ENCODE measurements at places on chromosomes 1 and 21.

DNA sequence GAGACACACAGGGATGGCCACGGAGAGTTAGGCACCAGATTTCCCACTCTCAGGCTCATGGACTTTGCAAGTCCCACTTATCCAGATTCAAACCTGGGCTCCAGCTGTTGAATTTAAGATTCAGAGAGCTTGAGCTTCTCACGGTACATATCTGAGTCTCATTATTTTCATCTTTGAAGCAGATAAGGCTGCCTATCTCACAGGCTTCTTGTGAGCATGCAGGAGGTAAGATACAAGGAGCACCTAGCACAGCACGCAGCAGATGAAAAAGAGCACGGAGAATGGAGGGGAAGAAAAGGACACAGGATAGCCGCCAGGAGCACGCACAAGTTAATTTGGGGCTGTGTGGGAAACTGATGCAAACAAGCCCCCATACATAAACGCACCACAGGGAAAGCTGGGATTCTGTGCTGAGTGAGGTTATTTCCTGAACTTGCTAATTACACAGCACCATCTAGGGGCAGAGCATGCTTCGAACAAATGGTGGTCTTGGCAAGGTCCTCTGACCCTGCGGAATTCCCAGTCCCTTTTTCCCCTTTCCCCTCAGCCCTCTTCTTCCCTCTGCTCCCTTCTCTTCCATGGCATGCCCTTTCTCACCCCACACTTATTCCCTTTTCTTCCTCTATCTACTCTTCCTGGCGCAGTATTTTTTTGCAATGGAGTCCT lies 134.7 kb upstream of the VANGL1 start:
- DNase-seq = no peak

DNA sequence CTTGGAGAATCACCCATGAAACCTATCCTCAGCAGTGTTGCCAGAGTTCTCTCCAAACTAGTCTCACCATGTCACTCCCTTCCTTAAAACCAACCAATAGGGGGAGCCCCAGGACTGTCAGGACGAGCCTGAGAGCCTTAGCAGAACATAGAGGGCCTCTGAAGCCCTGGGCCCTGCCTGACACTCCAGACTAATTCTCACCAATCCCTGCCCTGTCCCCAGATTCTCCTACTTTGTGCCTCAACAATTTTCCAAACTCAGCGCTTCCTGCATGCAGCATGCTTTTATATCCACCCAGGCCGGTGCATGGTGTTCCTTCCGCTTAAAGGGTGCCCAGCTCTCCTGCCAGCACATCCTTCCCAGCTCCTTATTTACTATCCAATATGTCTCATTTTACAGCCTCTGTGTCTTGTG lies 42.7 kb downstream of the HSD3B1 start:
- no peak for DNase-seq

DNA sequence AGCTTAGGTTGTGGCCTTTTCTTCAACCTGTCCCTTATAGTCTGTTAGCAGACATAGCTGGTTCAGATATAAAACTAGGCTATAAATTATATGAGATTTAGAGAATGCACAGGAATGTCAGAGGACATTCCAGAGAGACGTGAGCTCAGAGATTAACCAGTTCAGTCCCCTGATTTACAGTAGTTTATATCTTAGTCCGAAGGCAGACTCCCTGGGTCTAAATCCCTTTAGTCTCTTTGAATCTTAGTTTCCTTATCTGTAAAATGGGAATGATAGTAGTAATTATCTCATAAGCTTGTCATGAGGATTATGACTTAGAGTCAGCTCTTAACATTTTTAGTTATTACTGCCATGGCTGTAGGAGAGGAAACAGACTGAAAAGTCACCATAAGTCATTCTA lies 45.5 kb upstream of the PLXNA2 start:
- DNase-seq = no peak

GRCh38 chr1:4301007-4301406 lies 353.4 kb upstream of the AJAP1 start:
- no peak for DNase-seq

DNA sequence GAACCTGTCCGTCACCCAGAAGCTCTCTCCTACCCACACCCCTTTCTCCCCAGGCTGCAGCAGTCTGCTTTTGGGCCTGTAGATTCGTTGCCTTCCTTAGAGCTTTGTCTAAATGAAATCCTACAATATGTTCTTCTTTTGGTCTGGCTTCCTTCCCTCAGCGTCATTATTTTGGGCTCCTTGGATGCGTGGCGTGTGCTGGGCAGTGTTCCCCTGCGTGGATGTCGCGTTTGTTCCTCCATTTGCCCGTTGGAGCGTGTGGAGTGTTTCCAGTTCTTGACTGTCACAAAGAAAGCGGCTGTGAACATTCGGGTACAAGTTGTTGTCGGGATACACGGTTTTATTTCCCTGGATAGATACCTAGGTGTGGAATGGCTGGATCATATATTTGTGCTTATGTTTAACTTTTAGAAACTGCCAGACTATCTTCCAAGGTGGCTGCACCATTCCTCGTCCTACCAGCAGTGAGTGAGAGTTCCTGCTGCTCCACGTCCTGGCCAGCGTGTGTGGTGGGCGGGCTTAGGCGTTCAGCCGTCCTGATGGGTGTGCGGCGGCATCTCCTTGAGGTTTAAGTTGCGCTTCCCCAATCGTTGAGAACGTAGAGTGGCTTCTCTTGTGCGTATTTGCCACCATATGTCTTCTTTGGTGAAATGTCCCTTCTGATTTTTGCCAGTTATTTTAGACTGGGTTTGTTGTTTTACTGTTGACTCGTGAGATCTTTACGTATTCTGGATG lies 31.7 kb downstream of the SKI start:
- no peak for DNase-seq

- no peak for DNase-seq
Observed at GRCh38 chr1:33400153-33400911, 30.6 kb downstream of the PHC2 start.

DNA sequence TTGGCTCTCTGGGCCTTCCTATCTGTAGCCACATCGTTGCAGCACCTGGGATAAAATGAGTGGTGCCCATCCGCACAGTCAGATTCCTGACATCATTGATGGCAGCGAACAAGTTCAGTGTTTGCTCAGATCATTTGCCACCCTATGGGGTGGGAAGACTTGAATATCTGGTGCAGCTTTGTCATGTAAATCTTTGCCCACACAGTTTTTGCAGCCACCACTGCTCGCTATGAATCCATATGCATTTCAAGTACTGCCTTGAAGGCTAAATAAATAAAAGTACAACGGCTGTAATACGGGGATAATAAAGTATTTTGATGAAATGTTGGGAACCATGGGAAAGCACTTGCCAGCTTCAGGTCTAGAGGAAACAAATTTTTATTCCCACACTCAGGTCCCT lies 56.3 kb upstream of the COA6 start:
- no peak for DNase-seq

- DNase-seq = no peak
Observed at GRCh38 chr1:44294588-44295007, 60.5 kb downstream of the ERI3 start.

DNA sequence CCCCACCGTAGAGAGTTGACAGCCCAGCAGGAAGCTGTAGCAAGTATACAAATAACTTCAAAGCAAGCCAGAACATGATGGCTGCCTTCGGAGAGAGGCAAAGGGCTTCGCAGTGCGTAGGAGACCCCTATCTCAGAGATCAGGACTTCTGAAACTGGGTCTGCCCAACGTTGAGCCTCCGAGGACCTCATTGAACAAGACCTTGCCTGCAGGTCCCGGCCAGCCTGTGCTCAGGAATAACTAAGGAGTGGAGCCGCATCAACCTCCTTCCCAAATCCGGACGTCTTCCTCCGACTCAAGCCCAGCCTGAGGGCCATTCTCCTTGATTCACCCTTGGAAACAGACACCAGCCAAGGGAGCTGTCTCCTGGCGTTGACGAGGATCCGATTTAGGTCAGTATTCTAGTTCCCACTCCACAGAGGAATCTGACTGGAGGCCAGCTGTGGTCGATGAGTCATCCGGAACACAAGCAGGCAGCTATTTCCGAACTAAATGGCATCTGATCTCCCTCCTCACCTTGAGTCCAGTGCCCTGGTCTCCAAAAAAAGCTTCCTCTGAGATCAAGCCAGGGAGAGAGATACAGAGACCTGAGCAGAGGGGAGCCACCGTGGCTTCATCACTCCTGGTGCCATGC lies 166.5 kb upstream of the COA6 start:
- no peak for DNase-seq

DNA sequence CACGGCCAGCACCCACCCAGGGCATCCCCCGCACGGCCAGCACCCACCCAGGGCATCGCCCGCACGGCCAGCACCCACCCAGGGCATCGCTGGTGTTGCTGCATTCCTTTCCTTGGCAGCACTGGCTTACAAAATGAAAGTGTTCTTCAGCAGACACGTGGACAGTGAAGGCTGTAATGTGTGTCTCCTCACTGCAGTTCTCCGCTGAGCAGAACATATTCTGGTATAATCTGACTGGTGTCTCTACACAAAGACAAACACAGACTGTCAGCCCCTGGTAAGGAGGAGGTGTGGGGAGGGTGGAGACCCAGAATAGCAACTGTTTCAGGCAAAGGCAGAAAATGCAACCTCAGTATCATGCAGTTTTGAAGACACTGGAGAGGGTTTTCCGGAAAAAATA lies 7.3 kb downstream of the LYPD8 start:
- no peak for DNase-seq

DNA sequence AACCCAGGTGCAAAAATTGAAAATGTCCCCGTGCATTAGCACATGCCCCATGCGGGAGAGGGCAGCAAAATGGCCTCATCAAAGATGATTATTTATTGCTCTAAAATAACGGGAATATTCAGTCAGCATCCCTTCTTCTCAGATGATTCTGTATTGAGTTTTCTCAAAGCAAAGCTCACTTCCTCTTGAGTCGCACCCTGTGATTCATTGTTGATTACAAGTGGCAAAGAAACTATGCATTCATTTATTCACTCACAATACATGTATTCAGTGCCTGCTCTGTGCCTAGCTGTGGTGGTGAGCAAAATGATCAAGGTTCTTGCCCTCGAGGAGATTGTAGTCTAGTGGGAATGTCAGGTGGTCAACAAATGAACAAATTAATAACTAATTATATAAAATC lies 226.0 kb upstream of the KAZN start:
- no peak for DNase-seq

DNA sequence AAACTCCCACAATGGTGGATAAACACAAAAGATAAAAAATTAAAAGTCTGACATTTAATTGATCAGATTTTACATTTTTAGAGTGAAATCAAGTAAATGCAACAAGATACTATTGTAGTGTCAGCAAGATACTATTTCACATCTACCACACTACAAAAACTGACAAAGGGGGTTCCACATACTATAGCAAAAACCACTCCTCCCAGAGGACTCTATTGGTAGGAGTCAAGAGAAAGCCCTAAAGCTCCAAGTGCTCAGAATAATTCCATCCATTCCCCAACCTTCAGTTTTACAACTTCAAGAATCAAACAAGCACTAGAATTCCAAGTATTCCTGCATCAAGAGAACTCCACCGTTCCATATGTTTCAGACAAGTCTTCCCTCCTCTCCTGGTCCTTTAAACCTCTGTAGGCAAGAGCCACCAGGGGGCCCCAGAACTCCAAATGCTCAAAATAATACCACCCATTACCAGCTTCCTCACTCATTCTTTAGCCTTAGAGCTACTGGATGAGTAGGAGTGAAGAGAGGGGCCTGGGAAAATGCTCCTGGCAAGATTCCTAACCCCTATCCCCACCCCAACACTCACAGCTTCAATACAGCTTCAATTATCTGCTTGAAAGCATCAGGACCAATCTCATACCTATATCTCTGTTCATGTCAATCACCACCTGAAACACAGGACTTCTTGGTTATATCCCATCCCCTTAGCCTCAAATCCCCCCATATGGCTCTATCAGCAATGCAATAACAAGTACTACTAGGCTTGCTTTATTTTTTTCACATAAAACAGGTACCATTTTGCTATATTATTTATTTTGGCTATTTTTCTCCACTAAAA lies 9.9 kb downstream of the TOR1AIP2 start:
- peak; percentile 49 for DNase-seq

- no peak for DNase-seq
Observed at GRCh38 chr1:55951291-55951690, 628.1 kb downstream of the PLPP3 start.

GRCh38 chr1:32816676-32817158 lies 441 bp downstream of the YARS1 start:
- DNase-seq = no peak

GRCh38 chr1:150389650-150390049 lies 25.7 kb downstream of the RPRD2 start:
- no peak for DNase-seq

- no peak for DNase-seq
Observed at GRCh38 chr1:43056981-43057391, 98.3 kb upstream of the SLC2A1 start.

- DNase-seq = no peak
Observed at GRCh38 chr1:156546267-156546666, 26.1 kb downstream of the IQGAP3 start.

- DNase-seq = no peak
Observed at GRCh38 chr1:183194527-183195141, 8.6 kb downstream of the LAMC2 start.

DNA sequence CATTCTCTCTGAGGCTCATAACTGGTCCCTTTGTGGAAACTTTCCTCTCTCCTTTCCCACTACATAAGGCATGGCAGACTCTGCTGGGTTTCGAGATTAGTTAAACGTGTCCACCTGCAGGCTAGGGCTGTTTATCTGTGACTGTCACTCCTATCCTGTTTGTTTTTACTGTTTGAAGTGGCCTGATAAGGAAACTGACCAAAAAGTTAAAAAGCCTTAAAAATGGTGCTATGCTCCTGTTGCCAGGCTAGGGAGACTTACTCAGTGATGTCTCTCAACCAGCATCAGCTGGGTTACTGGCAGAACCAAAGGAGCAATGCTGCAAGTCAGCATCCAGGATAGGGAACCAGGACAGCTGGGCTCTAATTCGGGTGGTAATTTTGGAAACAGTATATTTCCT lies 3.9 kb downstream of the PIGV start:
- DNase-seq = no peak

- DNase-seq = no peak
Observed at GRCh38 chr1:84939151-84939550, 46.1 kb upstream of the LPAR3 start.

DNA sequence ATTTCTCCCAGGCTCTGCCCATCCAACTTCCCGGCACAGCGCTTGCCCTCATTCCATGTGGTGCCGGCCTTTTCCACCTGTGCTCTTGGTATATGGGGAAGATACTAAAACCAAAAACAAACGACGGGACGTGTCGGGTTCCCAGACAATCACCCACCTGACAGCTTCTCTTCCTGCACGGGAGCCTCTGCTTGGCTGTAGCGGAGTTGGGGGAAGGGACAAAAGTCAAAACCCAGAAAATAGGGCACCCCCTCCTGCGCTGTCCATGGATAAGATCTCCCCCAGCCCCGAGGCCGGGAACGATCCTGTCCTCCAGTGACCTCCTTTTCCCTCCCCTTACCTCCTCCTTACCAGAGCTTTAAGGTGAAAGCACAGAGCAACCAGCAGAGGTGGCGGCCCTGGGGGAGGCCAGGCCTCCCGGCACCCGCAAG lies 640 bp downstream of the JTB start:
- DNase-seq = no peak

DNA sequence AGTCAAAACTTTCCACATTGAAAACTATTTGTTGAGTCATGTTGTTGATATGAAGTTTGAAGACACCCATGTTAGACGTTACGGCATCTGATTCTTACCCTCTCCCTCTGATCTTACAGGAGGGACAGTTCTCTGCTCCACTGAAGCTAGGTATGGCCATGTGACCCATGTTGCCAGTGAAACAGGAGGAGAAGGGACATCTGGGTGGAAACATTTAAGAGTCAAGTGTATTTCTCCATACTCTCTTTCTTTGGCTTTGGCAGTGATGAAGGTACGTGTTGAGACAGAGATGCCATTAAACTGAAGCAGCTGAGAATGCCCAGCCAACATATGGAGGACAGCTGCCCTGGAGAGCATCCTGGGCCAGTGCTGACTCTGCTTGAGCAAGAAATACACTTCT lies 198.4 kb upstream of the PTGFR start:
- DNase-seq = no peak

- peak; percentile 68 for DNase-seq
Observed at GRCh38 chr1:211323156-211324063, 3.2 kb upstream of the TRAF5 start.
